Progenitor cell of endocrine pancreas (in vitro differentiated cells): ENCODE measurements at places on chromosomes 4 and X. TPM values are rescaled to one million over a fixed set of nuclear protein-coding genes. Genes with fewer than 3 reads are reported as not detected.

Gene PLXNA3
- total RNA-seq = 135 and 148 TPM in 2 replicates

DNA sequence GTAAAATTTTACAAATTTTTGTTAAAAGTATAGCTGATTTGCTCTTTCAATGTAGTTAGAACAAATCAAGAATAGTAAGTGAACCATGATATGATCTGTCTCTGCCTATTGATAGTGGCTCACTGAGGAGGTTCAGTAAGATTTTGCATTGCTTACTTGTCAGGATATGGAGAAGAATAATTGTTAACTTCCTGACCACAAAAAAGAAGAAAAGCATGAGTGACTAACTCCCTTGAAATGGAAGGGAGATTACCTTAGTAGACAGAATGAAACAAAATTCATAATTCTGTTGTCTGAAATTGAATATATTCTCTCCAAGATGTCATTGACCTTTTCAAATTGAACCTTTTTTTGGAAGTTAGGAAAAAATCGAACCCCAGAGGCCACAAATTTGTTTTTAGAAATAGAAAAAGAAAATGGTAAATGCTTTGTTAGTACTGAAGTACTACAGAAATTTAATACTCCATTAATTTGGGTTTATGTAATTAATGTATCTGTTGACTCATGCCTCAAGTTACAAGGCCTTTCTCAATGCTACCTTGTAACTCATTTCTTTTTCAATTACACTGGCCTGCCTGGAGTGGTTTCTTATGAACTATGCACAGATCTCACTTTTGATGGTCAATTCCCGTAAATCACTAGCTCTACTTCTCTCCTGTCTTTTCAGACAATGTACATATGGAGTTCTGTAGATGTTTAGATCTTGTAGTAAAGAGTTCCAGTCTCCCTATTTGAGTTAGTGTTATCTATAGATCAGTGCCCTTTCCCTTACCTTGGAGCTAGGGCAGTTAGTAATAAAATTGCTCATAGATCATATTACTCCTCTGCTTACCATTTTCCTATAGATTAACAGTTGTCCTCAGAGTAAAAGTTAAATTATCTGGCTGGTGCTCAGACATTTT is 139.3 kb downstream of the TLL1 start:
- no peak overlapping the region for H3K4me3 ChIP-seq
- H3K36me3 ChIP-seq = no peaks in the 10 kb centered on the region
- DNase-seq = no peak
- H3K27me3 ChIP-seq = no peaks in the 10 kb centered on the region
- no peak overlapping the region for H3K27ac ChIP-seq
- H3K4me1 ChIP-seq = no peaks in the 10 kb centered on the region

- no peak for DNase-seq
- H3K27me3 ChIP-seq = no peaks in the 10 kb centered on the region
- peaks cover 21% of the 10 kb centered on the region for H3K4me1 ChIP-seq
- H3K4me3 ChIP-seq = no peak overlapping the region
- H3K36me3 ChIP-seq = peaks cover 2% of the 10 kb centered on the region
These were observed 142.0 kb upstream of the RBPJ start for GRCh38 chr4:26178854-26179253.

DNA sequence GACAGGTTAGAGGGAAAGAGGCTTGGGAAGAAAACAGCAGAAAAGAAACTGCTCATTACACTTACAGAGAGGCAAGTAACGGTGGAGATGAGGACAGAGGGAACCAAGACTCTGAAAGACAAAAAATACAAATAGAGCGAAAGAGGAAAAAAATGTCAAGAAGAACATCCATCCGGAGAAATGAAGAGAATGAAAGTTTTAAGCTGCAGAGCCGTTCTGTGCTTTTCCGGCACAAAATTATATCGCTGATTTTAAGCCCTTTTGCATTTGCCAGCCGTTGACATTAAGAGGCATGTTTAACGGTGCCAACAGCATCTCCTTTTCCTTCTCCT is 236 bp downstream of the PCDH10 start:
- no peaks in the 10 kb centered on the region for H3K36me3 ChIP-seq
- DNase-seq = no peak
- H3K27me3 ChIP-seq = peaks cover 89% of the 10 kb centered on the region
- H3K27ac ChIP-seq = peak overlapping the region; percentile 30
